ENCODE measurements at places on chromosomes 5 and 9.

DNA sequence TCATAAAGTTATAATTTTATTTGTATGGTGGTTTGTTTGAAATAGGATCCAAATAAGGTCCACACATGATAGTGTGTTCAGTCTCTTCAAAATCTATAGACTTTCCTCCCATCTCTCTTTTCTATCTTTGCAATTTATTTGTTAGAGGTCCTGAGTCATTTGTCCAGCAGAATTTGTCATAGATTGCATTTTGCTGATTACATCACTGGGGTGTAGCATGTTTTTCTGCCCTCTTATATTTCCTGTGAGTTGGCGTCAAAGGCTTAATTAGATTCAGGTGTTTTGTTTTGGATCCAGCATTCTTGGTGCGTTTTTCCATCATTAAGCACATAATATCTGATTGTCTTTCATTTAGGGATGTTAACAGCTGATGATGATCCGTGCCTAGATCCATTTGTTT is 15.0 kb downstream of the CYFIP2 start:
- DNase-seq, result no peak

DNA sequence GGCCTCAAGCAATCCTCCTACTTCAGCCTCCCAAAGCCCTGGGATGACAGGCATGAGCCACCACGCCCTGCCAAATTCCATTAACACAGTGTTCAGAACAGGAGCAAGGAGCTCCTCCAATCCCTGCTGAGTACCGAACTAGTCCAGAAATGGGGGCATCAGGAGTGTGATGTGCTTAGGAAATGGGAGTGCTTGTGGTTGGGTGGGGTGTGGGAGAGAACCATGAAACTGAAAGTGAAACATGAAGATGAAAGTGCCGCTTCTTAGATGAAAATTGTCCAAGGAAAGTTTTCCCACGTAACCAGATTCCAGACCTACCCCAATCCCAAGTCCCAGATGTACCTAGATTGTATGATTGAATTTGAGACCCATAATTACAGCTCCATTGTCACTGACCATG is 16.7 kb upstream of the ZNF131 start:
- DNase-seq, result no peak

DNA sequence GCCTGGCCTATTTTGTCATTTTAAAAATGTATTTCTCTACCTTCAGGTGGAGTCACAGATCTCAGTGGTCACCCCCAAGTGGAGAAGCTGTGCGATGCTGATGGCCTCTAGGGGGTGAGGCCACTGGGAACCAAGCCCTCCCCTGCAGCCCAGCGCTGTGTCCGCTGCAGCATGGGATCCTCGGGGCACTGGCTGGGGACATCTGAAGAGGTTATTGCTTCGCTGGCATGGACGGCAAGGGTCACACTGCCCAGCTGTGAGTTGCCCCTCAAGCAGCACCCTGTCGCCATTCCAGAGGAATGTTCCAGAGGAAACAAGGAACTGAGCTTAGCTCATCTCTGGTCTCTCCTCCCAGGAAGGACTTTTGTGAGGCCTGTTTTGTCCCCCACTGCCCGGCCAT is 119.6 kb upstream of the S1PR3 start:
- DNase-seq, result no peak

GRCh38 chr5:26003966-26004365 is 1034.4 kb downstream of the CDH9 start:
- DNase-seq, result no peak

- no peak for DNase-seq
These were observed 11.8 kb upstream of the HMGCR start for GRCh38 chr5:75325242-75325641.

GRCh38 chr5:59103303-59103702 is 520.4 kb downstream of the RAB3C start:
- no peak for DNase-seq

DNA sequence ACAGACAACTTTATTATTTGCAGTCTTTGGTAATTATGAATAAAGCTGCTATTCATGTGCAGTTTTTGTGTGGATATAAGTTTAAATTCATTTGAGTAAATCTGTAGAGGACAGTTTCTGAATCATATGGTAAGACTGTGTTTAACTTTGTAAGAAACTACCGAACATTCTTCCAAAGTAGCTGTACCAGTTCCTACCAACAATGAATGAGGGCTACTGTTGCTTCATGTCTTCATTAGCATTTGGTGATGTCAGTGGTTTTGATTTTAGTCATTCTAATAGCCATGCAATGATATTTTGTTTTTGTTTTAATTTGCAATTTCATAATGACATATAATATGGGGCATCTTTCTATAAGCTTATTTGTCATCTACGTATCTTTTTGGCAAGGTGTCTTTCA is 501.3 kb upstream of the RORB start:
- no peak for DNase-seq

- DNase-seq, result no peak
These were observed 90.8 kb downstream of the PCDH1 start for GRCh38 chr5:141787376-141787775.

DNA sequence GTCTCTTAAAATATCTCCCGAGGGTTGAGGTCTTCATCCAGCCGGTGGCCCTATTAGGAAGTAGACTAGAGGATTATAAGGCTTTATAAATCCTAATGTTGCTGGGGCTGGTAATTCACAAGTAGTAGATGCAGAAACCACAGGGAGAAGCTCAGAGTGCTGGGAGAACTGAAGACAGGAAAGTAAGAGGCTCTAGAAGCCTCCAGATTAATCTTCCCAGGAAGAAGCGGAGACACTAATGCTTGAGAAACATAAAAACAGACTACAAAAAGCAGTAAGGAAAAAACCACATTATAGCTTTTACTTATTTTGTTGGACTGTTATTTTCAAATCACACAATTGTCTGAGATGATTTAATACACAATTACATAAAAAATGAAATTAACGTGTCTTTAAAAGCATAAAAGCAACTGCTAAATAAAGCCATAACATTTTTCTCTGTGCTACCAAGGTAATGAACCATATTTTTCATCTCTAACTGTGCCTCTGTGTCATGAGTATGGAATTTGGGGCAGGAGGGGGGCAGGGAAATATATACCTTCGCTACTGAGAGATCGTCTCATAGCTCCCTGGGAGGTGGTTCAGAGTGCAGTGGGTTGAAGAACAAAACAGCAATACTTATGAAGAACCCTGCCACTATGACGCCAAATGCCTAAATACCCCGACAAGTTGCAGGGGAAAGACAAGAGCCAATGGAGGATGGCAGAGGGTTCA is 806.2 kb upstream of the WWC1 start:
- DNase-seq, result no peak

DNA sequence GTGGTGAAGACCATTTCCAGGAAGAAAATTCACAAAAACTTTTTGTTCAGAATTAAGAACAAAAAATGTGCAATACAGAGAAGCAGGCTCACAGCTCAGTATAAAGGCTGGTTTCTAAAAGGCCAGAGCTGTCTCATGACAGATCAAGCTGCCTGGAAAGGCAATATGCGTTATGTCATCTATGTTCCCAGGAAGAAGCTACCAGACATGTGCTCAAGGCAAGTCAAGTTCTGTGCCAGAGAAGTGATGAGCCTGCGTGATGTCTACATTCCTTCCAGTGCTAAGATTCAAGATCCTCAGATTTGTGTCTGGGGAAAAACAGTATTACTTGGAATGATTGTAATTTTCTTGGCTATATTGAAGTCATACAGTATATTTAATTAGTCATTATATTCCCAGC is 104.3 kb downstream of the PDE4D start:
- no peak for DNase-seq

- DNase-seq, result peak; percentile 28
These were observed 18.8 kb downstream of the SMIM32 start for GRCh38 chr5:136174021-136174659.

GRCh38 chr5:178206166-178207101 is 2.1 kb downstream of the HNRNPAB start:
- DNase-seq, result no peak

- DNase-seq, result no peak
These were observed 319.0 kb downstream of the EBF1 start for GRCh38 chr5:158780656-158781237.
